Stimulated activated CD8-positive, alpha-beta memory T cell treated with anti-CD3 and anti-CD28 coated beads, Interleukin-2, amount 100 ng/mL, for 1 hour (primary cell): ENCODE measurements at places on chromosomes 13 and 19.

DNA sequence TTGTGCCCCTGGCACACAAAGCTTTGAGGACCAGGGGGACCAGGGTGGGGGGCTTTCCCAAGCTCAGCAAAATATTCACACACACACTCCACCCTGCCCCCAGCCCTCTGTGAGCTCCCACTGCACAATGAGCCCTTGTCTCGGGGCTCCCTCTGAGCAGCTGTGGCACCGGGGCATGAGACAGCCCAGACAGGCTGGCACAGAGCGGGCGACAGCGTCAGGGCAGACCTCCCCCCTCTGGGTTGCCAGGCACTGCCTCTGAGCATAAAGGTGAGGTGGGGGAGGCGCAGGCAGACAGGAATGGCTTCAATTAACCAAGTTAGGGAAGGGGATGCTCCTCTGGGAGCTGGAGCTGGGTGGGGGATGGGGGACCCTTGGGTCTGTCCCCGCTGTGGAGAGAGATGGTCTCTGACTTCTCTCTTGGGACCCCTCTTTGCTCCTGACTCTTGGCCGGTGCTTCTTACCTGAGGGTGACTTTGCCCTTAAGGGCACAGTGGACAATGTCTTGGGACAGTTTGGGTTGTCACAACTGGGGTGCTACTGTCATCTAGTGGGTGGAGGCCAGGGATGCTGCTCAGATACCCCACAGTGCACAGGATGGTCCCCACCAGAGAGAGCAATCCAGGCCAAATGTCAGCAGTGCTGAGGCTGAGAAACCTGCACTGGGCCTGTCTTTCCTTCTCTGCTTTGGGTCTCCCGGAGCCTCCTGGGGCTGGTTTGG, 30.3 kb downstream of the LYL1 start:
- DNase-seq, result no peak

- DNase-seq, result no peak
Observed at GRCh38 chr19:49362048-49362928, at the start of gene TEAD2. Gene TEAD2, minus strand, starts transcription at chr19:49362416. Its CDS starts 2,341 bp downstream, at chr19:49360075.

- no peak for DNase-seq
Observed at GRCh38 chr19:4096049-4096892, 27.7 kb downstream of the MAP2K2 start.

DNA sequence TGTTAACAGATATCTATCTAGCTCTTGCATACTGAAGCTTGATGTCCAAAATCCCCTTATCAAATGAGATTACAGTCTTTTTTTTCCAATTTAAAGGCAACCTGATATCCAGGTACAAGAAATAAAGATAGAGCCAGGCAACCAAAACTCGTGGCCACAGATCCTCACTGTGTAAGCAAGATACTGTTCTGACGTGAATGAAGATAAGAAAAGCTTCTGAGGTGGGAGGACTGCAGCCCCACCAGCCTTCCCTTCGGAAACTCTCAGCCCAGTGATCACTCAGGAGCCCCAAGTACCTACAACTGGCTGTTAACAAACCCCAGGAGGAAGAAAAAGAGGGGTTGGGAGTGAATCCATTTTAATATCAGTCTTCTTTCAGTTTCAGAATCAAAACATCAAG, 191.6 kb downstream of the EFNB2 start:
- DNase-seq, result no peak

- DNase-seq, result no peak
Observed at GRCh38 chr19:43752287-43752875, 2.4 kb downstream of the SMG9 start.

DNA sequence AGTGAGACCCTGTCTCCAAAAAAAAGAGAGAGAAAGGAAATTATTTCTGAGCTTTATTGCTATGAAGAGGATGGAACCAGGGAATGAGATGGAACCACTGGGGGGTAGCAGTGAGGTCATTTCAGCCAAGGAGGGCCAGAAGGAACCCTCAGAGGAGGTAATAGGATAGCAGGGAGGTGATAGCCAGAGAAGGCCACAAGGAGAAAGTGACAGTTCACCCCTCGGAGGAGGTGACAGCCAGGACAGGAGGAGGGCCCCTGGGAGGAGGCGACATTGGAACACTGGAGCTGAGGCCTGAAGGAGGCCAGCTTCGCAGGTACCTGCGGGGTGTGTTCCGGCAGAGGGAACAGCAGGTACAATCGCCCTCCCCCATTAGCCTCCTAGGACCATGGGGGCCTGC, 675 bp upstream of the PGPEP1 start:
- DNase-seq, result no peak

GRCh38 chr13:28001049-28001448, 12.6 kb upstream of the URAD start:
- DNase-seq, result no peak

DNA sequence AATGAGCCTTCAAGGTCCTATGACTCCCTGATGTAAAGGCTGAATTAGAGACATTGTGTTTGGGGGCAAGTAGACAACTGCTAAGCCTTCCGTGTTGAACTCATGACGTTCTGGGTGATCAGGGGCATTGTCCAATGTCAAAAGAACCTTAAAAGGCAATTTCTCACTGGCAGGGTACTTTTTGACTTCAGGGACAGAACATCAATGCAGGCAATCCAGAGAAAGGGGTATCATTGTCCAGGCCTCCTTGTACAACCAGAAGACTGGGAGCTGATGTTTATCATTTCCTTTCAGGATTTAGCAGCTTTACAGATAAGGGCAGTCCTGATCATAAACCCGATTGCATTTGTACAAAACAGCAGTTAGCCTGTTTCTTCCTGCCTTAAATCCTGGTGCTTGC, 25.0 kb upstream of the SMAD9 start:
- DNase-seq, result no peak
